Cardiac septum (tissue), 1 donor: ENCODE measurements at places on chromosomes 1 and 21. TPM values are rescaled to one million over a fixed set of nuclear protein-coding genes. Genes with fewer than 3 reads are reported as not detected.
A peak's percentile ranks its signal among the peaks of the same experiment; 100 is the strongest.

GRCh38 chr21:39515684-39516472 lies 64.1 kb downstream of the SH3BGR start:
- no peak for DNase-seq

- DNase-seq: no peak
Measured at GRCh38 chr21:18950045-18950740, 546.6 kb upstream of the TMPRSS15 start.

Gene VSIG8
- not detected for total RNA-seq

Gene KRTAP12-2
- not detected for total RNA-seq

Gene OLFM3
- total RNA-seq: not detected

Gene OR2AJ1
- total RNA-seq: not detected

Gene KRTAP13-1
- not detected for total RNA-seq

Gene CLCNKB
- total RNA-seq: 2.0 TPM

Gene LCE1A
- not detected for total RNA-seq

DNA sequence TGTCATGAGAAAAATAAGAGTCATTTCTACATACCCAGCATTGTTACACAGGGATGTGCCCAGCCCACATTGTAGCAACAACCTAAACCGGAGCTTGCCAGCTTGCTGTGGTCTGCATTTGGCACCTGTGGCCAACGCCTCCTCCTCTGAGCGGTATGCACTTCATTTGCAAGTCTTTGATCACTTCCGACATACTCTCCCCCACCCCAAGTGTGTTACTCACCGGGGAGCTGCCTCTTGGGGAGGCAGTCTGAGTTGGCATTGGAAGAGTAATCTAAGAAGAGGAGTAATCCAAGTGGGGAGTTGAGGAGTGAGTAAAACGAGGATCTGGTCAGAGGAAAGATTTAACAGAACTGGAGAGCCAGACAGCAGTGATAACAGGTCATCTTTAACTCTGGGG lies 3.8 kb downstream of the BCL9 start:
- DNase-seq: no peak

DNA sequence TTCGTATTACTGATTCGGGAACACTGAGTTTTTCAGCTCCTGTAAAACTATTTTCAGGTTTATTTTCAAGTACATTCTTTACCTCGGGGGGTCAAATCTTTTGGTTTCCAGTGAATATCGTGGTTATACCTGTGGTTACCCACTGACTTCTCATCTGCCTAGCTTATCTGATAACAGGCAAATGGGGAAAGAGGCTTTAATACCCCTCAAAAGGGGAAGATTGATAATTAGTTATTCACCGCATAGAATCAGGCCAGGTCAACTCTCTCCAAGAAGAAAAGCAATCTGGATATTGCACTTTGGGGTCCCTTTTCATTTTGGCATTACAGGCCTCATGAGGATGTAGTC lies 23.0 kb downstream of the RUNX1 start:
- DNase-seq: no peak

- no peak for DNase-seq
Measured at GRCh38 chr1:221284028-221284427, 404.8 kb downstream of the HLX start.

DNA sequence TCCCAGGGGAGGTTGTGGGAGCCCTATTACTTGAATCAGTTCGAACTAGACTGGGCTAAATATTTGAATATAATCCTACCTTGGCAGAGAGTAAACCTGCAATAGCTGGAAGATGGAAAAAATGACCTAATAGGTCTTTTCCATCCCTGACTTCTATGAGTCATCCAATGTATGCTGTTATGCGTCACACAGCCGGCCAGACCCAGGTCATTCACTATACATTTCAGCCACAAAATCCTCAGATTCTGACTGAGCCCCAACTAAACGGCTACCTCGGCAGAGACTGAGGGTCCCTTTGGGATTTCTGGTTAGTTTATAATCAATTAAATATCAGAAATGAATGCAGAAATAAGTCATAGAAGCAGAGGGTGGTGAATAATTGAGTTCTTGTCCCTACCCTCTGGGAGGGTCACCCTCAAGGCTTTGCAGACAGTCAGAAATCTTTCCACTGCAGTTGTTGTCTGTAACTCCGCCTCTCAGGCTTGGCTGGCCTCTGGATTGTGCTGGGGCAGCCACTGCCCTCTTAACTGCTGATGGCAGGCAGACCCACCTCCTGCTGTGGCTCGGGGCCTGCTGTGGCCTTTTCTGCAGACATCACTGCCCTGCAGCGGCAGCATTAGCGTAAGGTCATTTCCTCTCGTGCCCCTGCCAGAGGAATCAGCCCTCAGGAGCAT lies 240.5 kb downstream of the TGFB2 start:
- DNase-seq: no peak

GRCh38 chr1:68291688-68292384 lies 59.5 kb upstream of the WLS start:
- DNase-seq: no peak

- no peak for DNase-seq
Measured at GRCh38 chr1:41900603-41901444, 17.9 kb downstream of the HIVEP3 start.

Gene LYPD8
- not detected for total RNA-seq

DNA sequence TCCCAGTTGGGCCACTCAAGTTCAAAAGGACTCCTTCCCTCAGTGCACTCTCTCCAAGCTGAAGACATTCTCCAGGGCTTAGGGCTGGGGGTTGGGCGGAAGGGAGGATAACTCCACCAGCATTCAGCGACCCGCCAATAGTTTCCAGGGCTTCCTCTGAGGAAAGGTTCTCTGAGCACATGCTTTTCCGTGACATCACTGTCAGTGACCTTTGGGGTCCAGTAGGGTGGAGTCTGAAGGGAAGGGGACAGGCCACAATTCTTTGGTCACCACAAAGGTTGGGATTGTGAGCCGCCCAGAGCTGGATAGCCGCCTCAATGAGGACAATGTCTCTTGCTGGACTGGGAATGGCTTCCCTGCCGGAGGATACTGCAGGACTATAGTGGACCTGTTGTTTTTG lies 22.8 kb upstream of the RXRG start:
- no peak for DNase-seq

- DNase-seq: no peak
Measured at GRCh38 chr1:11338284-11338924, 65.4 kb downstream of the UBIAD1 start.

Gene ASCL5
- total RNA-seq: not detected

DNA sequence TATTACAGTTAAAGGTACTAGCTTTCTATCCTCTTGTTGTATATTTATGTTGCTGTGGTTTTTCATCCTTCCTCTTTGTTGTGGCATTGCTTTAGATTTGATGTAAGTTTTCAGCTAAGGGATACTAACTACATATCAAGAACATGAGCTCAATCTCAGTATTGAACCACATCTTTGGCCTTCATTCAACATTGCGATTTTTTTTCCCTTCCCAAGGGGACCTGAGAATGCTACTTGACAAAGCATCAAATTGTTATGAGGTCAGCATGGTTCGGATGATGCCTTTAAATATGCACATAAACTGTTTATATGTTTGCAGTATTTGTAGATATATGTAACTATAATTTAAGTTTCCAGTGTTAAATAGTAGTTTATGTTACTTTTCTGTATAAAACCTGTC lies 31.7 kb upstream of the GPR88 start:
- DNase-seq: no peak

GRCh38 chr1:244881552-244882280 lies 17.4 kb upstream of the HNRNPU start:
- no peak for DNase-seq

Gene CFHR2
- not detected for total RNA-seq

DNA sequence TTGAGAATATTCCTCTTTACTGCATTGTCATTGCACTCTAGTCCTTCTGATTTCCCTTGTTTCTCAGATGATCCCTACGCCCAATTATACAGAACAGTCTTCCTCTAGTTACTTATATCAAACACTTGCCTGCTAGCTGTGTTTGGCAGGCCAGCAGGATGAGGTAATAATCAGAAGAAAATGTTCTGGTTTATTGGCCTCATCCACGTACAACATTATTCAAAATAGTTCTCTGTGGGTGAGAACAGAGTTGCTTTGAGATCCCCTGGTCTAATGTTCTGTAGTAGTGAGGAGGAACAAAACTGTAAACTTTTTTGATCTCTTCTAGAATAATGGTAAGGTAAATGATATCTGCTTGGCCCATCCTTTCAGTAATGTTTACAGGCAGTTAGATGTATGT lies 22.3 kb upstream of the C1orf105 start:
- no peak for DNase-seq

- no peak for DNase-seq
Measured at GRCh38 chr1:101139130-101139529, 97.7 kb upstream of the S1PR1 start.

- DNase-seq: no peak
Measured at GRCh38 chr1:208599063-208599462, 354.9 kb upstream of the PLXNA2 start.

GRCh38 chr1:198601936-198602889 lies 36.6 kb upstream of the PTPRC start:
- DNase-seq: no peak

DNA sequence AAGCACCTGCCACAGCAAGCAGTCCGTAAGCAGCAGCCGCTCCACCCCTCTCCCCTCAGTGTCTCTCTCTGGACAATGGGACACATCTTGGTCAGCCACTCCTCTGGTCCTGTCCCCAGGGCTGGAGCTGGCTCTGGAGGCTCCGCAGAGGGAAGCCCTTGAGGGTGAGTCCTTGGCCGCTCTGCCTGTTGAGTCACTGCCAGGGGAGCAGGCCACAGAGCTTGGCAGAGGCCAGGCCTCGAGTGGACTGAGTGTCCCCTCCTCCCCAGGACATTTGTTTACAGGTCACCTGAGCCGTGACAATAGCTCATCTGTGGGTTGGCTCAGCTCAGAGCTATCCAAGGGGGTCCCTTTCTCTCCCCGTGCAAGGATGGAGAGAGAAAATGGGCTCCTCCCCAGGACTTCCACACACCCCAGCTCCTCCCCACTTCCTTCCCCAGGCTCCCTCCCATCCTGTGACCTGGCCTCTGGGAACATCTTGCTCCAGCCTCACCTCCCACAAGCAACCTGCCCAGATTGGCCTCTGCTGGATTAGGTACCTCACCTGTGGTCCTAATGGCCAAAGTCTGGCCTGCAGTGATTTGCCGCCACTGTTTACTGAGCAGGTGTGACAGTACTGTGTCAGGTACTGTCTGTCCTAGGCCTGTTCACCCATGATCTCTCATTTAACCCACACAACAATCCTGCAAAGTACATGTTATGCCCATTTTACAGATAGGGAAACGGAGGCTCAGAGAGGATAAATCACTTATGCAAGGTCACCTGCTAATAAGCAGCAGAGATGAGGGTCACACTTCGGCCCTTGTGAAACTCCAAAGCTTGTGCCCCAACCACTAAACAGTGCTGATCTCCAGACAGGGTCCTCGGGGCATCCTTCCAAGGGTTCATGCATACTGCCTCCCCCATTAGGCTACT lies 4.8 kb downstream of the FAM131C start:
- peak; percentile 82 for DNase-seq

- no peak for DNase-seq
Measured at GRCh38 chr1:210684466-210685294, 356.0 kb downstream of the HHAT start.

Gene TUFT1
- total RNA-seq: 4.3 TPM

Gene FNBP1L
- total RNA-seq: 13.5 TPM

- DNase-seq: no peak
Measured at GRCh38 chr1:78833491-78833890, 173.0 kb downstream of the ADGRL4 start.

Gene FAM177B
- total RNA-seq: not detected

DNA sequence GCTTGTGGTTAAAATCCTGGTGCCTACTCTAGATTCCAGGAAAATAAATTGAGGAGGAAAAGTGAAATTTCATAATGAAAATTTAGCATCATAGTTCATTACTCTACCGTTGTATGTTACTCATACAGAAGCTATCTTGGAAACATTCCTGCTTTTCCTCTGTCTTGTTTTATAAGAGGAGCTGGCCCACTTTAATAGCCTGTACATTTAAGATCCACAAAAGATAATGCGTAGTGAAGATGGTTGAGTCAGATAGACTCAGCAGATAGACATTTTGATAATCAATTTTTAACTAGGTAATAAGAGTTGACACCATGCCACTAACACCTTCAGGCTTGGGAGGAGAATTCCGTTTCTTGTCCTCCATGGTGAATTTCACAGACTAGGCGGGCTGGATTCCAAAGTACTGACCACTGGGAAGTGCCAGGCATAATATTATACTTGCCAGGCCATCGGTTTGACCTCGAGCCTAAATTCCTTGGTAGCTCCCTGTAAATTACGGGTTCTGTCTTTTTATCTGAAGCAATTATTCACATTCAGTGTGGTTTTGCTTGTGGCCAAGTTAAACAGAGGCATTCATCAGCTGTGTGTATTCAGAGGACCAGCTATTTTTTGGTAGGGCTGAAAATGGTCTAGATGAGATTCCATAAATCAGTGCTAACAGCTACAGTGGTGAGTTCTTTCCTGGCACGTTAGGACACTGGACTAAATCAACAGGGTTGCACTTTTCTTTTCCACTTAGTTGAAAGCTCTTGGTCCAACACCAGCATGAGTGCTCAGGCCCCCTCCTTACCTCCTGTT lies 111.9 kb upstream of the KAZN start:
- no peak for DNase-seq

Gene MACF1
- total RNA-seq: 331 TPM

Gene AUNIP
- total RNA-seq: not detected

- no peak for DNase-seq
Measured at GRCh38 chr1:2257245-2257627, 29.1 kb downstream of the SKI start.

DNA sequence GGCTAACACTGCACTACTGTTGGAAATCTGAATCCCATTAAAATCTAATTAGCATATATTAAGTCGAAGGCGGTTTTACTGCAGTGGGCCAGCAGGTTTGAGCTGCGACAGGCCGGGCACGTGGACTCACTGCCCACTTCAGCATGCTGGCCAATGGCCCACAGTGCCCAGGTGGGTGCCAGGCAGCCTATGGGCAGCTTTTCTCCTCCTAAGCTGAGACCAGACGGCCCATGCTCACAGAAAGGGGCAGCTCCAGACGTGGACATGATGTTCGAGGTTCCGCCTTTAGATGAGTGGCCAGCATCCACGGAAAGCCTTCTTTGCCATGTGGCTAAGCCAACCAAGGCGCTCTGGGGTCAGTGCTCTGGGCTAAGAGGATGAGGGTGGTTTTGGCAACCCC lies 89.8 kb upstream of the KLHDC7A start:
- DNase-seq: no peak

GRCh38 chr1:224747578-224747977 lies 131.5 kb downstream of the CNIH3 start:
- DNase-seq: no peak
